Activated T-cell treated with anti-CD3 and anti-CD28 coated beads, Interleukin-2, amount 50 U/mL, for 4 hours (primary cell): ENCODE measurements at places on chromosomes 4 and X. TPM values are rescaled to one million over a fixed set of nuclear protein-coding genes. Genes with fewer than 3 reads are reported as not detected.

The FAM47A gene
- total RNA-seq: not detected

The SYN1 gene
- 0.43 TPM for total RNA-seq

The TEX13B gene
- not detected for total RNA-seq

The JAKMIP1 gene
- total RNA-seq: 1.1 TPM

The CNKSR2 gene
- 6.4 TPM for total RNA-seq

The STEEP1 gene
- 38.8 TPM for total RNA-seq

The CYTL1 gene
- total RNA-seq: not detected

The RAB41 gene
- not detected for total RNA-seq

- no peak for DNase-seq
Measured at GRCh38 chr4:88411491-88412096, 32.9 kb downstream of the HERC6 start.

GRCh38 chrX:101164766-101165590 is 54.6 kb upstream of the DRP2 start:
- DNase-seq: no peak

DNA sequence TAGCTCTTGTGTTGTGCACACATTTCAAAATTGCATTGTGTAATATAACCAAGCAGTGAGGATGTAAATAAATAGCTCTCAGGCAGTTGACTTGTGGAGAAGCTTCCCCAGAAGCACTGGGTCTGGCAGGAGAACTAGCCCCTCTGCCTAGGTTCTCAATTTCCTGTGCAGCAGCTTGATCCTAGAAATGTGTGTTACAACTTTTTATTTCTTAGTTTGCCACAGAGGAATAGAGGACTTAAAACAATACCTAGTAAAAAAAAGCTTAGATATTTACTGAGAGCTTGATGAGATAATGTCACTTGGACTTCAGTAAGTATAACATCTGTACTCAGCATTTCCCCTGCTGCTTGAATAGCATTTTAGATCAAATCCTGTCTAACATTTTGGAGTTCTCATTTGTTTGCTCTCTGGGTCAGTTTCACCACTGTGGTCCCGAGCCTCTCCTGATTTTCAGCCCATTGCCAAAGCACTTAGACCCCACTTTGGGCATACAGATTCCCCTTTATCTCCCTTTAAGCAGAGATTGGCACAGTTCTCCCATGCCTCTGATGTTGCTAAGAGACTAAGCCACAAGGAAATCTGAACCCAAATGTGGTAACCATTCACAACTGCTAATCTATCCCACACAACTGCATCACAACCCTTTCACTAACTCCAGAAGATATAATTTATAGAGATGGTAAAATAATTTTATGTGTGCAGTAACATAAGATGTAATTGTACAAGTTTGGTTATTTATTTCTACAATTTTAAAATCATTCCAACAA is 98.2 kb upstream of the NRK start:
- no peak for DNase-seq

DNA sequence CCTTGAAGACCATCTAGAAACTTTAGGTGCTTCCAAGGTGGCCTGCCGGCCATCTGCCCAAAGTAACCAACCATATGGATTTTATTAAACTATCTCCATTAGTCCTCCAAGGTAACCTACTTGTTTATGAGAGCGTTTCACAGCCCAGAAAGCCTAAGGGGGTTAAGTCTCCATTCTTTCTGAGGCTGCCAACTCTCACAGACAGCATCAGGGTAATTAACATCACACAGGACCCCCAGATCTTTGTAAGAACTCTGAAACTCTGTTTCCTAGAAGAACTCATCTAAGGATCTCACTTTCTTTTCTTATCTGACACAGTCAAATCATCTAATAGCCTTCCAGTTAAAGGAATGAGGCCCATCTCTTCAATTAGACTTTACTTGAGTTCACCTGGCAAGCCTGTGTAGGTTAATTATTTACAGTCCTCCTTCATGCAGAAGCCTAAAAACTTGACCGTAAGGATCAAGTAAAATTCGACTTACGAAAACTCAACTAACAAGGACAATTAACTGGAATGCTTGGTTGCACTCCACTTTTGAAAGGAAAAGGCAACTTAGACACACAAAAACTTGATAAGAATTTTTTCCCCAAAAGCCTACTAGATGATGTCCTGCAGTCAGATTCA is 252.5 kb downstream of the GRIA3 start:
- DNase-seq: no peak

- DNase-seq: no peak
Measured at GRCh38 chrX:47807548-47807947, 29.2 kb upstream of the ZNF81 start.

DNA sequence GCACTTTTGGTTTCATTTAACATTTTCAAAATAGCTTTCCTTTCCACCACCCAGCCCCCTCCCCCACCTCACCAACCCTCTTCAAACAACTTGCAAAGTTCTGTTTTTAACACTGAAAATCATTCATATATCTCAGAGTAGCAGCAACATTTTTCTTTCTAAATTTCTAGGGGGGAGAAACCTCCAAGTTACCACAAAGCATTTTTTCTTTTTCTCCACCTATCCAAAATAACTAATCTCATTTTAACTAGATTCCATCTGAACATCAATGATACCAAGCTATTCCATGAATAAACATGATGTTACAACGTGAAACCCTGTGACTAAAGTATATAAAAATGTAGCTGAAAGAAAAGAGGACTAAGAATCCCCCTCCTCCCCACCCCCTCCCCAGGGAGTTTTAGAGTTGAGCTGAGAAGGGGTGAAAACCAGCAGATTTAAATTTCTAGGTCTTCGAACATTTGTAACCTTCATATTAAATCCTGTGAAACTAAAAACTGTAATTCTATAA is 5.2 kb downstream of the LDB2 start:
- no peak for DNase-seq

DNA sequence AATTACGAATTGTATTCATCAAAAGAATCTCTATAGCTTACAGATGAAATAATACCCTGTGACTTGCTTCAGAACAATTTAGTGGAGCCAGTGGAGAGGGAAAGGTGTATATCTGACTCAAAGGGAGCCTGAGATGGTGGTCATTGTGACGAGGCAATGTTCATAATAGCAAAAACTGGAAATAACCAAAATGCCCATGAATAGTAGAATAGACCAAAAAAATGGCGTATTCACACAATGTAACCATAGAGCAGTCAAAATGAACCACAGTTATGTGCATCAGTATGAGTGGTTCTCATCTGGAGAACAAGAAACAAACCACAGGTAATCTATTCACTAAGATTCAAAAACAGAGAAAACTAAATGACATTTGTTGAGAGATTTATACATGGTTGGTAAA is 125.3 kb upstream of the CLNK start:
- no peak for DNase-seq

DNA sequence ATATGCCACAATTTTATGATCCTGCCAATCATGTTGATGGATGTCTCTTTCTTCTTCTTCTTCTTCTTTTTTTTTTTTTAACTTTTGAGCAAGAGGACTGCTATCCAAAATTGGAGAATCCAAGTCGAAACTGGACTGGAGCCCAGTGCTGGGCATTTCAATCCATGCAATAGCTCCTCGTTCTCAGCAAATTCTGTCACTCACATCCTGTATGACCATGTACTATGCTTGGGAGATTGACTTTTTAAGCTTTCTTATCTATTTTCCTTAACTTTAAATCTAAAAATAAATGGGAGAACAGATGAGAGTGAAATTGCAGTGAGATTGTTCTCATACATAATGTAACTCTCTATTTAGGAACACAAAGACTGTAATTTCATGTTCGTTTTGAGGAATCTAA is 123.0 kb upstream of the PUDP start:
- no peak for DNase-seq

- DNase-seq: no peak
Measured at GRCh38 chrX:34734383-34734782, 77.3 kb upstream of the TMEM47 start.

DNA sequence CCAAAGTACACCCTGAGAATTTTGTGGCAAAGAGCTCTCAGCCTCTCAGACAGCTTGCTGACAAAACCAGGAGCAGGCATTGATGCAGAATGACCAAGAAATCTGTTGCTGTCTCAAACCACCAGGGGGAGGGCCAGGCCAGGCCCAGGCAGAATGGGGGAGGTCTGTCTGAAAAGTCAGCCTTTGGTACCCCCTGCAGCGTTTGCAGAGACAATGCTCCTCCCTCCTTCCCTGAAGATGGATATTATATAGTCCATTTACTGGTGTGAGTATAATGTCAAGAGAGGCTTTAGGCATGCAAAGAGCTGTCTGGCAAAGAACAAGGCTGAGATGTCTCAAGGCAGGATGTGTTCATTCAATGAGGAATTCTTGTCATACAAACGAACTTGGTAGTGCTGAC is 52.9 kb upstream of the TRPC5OS start:
- no peak for DNase-seq

- no peak for DNase-seq
Measured at GRCh38 chr4:106140601-106141000, 175.4 kb downstream of the TBCK start.

DNA sequence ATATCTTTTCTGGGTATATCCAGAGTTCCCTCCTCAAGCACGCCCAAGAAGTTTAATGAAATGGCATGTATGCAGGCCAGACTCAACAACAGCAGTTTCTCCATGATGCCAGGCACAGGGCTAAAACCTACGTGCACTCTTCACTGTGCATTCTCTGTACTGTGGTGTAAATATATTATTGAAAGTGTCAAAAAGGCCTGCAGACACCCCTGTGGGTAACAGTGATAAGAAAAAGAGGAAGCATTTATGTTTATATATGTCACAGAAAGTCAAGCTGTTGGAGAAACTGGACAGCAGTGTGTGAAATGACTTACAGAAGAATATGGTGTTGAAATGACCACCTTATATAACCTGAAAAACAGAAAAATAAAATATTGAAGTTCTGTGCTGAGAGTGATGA is 29.6 kb upstream of the DCAF8L1 start:
- DNase-seq: no peak

GRCh38 chr4:122845760-122846159 is 19.1 kb downstream of the FGF2 start:
- DNase-seq: no peak

- no peak for DNase-seq
Measured at GRCh38 chr4:55409468-55410171, 13.9 kb downstream of the TMEM165 start.

- no peak for DNase-seq
Measured at GRCh38 chr4:141130947-141131605, 2.2 kb downstream of the RNF150 start.

GRCh38 chr4:187541666-187542065 is 453.9 kb upstream of the ZFP42 start:
- no peak for DNase-seq
